ENCODE measurements at places on chromosomes 3 and 15. TPM values are rescaled to one million over a fixed set of nuclear protein-coding genes. Genes with fewer than 3 reads are reported as not detected.

The MDFIC2 gene
- polyA plus RNA-seq: not detected

The BUB1B gene
- 1.1 TPM for polyA plus RNA-seq

The CCDC33 gene
- 1.1 TPM for polyA plus RNA-seq

DNA sequence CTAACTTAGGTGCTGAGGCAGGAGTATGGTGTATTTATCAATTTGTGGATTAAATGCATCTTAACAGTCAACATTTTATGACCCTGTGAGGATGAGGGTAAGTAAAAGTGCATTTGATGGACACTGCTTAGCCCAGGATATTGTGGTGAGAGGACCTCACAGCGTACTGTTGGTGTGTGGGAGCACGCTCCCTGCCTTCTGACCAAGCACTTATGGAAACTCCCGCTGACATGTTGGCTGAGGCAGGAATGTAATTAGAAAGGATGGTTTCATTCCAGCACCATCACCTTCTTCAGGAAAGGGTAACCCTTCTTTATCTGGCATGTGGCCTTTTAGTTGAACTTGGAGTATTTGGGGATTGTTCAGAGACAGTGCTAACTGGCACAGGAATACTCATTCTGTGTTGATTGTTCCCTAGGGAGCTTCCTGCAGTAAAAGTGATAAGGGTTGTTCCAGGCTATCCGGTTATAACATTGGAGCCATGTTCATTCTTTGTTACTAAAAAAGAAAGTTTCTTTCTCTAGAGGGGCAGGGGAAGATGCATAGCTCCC, 11.7 kb upstream of the FSTL1 start:
- DNase-seq: no peak

- DNase-seq: no peak
Observed at GRCh38 chr15:42088801-42089640, 5.3 kb downstream of the PLA2G4D start.

- DNase-seq: no peak
Observed at GRCh38 chr3:100317912-100318311, 16.6 kb upstream of the NIT2 start.

The C2CD4A gene
- polyA plus RNA-seq: 1.0 TPM

- peak; percentile 69 for DNase-seq
Observed at GRCh38 chr15:55289011-55289745, 435 bp downstream of the RAB27A start.

The PARP3 gene
- polyA plus RNA-seq: 38.9 TPM

The CFAP20DC gene
- polyA plus RNA-seq: 0.65 TPM

The ZNF660 gene
- polyA plus RNA-seq: not detected

- DNase-seq: no peak
Observed at GRCh38 chr3:39280571-39280970, 735 bp upstream of the CX3CR1 start.

The HES1 gene
- polyA plus RNA-seq: 12.3 TPM

Measured in small intestine (tissue), 16 donors.